ENCODE measurements at places on chromosomes 2 and 18.

- no peak for DNase-seq
These were observed 208.4 kb downstream of the ANAPC1 start for GRCh38 chr2:111675419-111676194.

DNA sequence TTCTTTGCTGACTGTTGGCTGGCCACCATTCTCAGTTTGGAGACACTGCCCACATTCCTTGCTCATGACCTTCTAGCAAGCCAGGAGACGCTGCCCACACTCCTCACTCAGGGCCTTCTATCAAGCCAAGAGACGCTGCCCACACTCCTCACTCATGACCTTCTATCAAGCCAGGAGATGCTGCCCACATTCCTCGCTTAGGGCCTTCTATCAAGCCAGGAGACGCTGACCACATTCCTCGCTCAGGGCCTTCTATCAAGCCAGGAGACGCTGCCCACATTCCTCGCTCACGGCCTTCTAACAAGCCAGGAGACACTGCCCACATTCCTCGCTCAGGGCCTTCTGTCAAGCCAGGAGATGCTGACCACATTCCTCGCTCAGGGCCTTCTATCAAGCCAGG lies 131.3 kb upstream of the CBLN2 start:
- no peak for DNase-seq

DNA sequence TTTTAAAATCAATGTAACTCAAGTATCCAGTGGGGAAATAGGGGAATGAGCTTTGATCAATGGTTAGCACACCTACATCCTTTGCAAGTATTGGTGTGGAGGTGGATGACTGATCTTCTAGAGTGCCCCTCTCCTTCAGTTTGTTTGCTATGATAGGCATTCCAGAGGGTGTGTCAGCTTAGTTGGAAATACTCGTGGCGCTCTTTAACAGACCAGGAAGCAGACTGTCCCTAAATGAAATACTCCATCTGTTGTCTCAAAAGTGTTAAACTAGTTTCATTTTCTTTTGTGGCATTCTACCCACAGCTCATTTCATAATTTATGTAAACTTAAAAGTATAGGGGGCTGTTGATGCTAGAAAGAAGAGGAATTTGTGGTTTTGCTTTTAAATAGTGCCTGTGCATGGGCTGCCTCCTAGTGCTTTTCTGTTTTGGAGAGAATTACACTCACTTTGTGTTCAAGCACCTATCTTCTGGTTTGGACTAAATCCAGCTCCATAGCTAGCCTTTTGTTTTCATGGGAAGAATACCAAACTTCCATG lies 66.2 kb downstream of the STAT1 start:
- no peak for DNase-seq

- DNase-seq: no peak
These were observed 692.9 kb upstream of the HS6ST1 start for GRCh38 chr2:129011466-129012061.

GRCh38 chr2:28336982-28337627 lies 55.6 kb upstream of the FOSL2 start:
- peak; percentile 25 for DNase-seq

- no peak for DNase-seq
These were observed 410.8 kb upstream of the TRIB2 start for GRCh38 chr2:12305931-12306330.

GRCh38 chr18:34976123-34976522 lies 65.1 kb upstream of the MAPRE2 start:
- no peak for DNase-seq

GRCh38 chr2:10533811-10534321 lies 85.7 kb upstream of the ODC1 start:
- no peak for DNase-seq
